HCT116 (cell line): ENCODE measurements at places on chromosomes 5 and 9.
A peak's percentile ranks its signal among the peaks of the same experiment; 100 is the strongest.

GRCh38 chr5:155309021-155309746 is 295.6 kb downstream of the KIF4B start:
- DNase-seq, result no peak

DNA sequence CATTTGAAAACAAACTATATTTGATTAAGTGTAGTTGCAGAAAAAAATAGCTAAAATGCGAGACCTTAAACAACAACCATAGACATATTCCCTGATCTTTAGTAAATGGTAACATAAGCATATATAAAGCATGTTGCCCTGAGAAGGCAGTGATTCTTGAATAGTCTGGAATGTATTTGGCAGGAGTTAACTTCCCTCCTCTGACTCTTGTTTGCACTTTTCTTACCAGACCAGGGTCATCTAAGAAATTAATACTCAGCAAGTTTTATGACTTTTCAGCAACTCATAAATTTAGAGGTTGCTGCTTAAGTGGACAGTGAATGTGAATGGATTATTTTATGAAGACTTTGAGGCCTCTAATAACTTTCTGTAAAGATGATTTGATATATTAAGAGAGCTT is 55.3 kb upstream of the NUDT12 start:
- no peak for DNase-seq

DNA sequence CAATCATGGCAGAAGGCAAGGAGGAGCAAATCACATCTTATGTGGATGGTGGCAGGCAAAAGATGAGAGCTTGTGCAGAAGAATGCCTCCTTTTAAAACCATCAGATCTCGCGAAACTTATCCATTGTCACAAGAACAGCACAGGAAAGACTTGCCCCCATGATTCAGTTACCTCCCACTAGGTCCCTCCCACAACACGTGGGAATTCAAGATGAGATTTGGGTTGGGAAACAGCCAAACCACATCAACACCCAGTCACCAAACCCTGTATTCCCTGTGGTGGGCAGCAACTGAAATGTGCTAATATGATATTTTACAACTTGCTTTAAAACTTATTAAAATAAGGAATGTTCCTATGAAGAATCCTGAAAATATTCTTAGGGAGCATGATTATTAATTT is 54.2 kb downstream of the RASGRF2 start:
- DNase-seq, result no peak

- DNase-seq, result no peak
Measured at GRCh38 chr9:86700629-86701028, 246.7 kb downstream of the GAS1 start.

DNA sequence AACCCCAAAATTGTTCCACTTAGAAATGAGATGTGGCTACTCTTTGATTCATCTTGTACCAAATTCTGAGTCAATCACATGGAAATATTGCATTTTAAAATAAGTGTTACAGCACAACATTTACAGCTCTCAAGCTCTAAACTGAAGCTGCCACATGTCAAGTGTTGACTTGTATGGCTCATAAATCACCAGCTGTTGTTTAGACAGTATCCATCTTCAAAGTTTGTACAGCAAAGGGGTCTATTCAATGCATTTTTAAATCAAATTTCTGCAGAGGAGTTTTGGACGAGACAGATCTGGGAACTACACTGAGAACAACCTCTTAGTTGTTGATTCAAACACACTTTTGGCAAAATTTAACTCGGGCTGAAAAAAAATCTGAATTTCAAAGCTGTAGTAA is 31.4 kb downstream of the CHSY3 start:
- no peak for DNase-seq

GRCh38 chr5:132865668-132866341 is 464 bp downstream of the GDF9 start:
- DNase-seq, result no peak

DNA sequence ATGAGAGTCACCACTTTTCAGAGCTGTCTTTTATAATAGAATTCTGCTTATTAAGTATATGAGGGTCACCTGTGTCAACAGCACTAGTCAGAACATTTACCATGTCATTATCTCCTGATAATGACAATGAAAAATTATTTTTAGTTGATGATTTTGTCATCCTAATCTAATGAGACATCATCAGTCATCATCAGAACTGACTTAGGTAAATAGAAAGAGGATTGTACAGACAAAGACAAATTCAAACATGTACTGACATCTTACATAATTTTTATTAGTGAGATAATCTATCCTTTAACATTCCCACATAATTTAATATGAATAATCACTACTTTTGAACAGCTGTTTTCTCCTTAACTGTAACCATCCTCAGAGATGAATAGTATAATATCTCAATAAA is 22.6 kb downstream of the CDH9 start:
- no peak for DNase-seq

DNA sequence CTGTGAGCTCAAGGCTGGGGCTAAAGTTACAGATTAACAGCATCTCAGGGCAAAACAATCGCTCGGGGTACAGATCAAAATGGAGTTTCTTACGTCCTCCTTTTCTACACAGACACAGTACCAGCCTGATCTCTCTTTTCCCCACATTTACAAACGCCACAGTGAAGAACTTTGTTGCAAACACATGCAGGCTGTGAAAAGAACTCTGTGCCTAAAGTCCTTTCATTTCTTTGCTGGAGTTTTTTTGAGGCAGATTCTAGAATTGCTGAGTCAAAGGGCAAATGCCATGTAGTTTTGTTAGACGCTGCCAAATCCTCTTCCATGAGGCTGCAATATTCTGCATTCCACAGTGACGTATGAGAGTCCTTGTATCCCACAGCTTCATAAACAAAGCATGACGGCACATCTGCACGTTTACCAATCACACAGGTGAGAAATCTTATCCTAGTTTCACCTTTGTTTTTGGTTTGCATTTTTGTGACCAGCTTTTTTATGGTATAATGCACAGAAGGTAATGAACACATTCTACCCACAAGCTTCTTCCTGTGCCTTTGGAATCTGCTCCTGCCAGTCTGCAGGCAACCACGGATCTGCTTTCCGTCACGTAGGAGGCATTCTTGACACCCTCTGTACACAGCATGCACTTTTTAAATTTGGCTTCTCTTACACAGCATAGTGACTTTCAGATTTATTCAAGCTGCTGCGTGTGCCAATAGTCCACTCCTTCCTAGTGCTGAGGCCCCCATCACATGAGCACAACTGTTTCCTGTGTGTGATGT is 44.6 kb upstream of the LPCAT1 start:
- DNase-seq, result no peak

GRCh38 chr5:176810081-176810597 is at the start of gene UNC5A:
Gene UNC5A, plus strand, starts transcription at chr5:176810559. Its CDS starts 192 bp downstream, at chr5:176810751.
- peak; percentile 63 for DNase-seq

DNA sequence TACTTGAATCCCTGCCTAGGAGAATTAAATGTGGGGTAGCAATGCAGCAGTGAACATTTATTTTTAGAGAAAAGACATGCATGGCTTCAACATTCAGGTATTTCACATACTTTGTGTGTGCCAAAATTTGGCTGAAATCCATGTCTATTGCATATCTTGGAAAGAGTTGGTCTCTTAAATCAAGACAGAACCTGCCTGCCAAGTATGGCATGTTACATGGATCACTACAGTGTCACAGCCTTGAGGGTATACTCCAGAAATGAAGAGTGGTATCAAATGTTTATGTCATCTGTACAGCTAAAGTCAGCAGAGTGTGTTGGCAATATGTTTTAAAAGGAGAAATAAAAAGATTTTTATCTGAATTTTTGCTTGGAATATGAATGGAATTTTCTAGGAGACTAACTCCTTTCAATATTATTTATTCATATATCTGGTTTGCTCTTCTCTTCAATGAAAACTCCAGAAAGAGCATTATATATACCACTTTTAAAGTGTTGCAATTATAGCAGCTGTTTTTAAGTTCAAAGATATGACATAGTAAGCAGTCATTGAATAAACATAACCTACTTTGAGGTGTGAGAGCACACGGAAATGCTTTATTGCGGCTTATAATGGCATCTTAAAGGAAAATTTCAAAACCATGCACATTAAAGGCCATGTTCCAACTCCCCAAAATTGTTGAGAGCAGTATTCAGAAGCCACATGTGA is 95.4 kb upstream of the MINAR2 start:
- no peak for DNase-seq

- DNase-seq, result no peak
Measured at GRCh38 chr9:76595645-76596044, 136.7 kb downstream of the GCNT1 start.

GRCh38 chr5:30874241-30875034 is 319.0 kb upstream of the CDH6 start:
- no peak for DNase-seq

DNA sequence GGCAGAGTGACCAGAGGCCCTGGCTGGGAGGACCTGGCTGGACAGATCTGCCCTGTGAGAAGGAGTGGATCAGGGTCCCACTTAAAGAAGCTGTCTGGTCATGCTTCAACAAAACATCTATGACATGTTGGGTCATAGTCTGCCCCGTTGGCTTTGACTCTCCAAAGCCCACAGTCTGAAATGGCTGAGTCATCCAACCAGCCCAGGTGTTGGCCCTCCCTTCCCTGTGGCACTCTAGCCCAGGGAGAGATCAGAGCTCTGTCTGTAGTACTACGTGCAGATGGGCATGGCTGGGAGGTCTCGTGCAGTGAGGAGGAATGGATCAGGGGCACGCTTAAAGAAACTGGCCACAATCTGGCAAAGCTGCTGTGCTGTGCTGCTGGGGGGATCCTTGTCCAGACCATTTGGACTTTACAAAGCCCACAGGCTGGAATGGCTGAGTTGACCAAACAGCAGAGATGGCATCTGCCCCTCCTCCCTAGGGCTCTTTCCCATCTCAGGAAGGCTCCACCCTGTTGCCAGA is 206.1 kb downstream of the TUSC1 start:
- DNase-seq, result no peak

- DNase-seq, result no peak
Measured at GRCh38 chr9:75378036-75378435, 289.7 kb downstream of the OSTF1 start.

GRCh38 chr5:137792303-137792702 is 38.1 kb upstream of the HNRNPA0 start:
- no peak for DNase-seq

DNA sequence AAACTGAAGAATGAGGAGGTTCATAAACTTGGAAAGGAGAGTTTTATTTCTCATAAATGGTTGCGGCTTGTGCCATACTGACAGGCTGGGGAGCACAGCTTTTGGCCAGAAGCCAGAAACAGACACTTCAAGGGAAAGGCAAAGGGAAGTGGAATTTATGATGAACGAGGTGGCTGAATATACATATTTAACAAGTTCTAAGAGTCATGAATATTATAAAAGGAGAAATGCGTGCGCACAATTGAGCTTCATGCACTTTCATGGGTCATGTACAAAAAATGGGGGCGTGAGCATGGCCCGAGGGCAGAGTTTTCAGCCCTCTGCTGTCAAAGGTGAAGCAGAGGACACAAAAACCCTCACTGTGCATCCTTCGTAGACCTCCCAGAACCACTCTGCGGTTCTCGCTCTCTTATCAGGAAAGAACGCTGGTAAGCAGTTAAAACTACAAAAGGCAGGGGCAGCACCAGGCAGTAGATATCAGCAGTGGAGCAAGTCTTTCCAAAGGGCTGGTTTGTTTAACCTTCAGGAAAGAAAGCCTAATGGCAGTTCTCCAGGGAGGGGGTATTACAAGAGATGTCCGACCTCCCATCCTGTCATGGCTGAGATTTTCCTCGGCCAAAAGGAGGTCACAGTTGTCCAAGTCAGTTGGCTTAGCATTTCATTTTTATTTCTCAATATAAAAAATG is 29.0 kb downstream of the AUH start:
- DNase-seq, result no peak

DNA sequence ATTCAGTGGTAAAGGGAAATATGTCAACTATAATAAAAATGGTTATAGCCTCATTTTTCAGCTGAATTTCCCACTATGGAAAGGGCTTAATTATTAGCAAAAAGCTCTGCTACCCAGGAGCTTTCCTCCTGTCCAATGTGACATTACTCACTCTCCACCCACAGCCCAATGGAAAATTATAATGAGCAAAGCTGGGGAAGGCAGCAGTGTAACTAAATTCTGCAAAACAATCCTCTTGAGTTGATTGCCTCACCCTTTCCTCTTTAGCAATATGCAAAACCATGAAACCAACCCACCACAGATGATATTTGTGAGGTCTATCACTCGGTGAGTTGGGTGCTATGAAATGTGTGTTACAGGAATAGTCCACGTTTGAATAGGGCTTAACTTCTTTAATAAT is 14.0 kb upstream of the PLPPR1 start:
- DNase-seq, result no peak
